Left renal cortex interstitium (tissue), 4 donors: ENCODE measurements at places on chromosomes 3 and 15.

DNA sequence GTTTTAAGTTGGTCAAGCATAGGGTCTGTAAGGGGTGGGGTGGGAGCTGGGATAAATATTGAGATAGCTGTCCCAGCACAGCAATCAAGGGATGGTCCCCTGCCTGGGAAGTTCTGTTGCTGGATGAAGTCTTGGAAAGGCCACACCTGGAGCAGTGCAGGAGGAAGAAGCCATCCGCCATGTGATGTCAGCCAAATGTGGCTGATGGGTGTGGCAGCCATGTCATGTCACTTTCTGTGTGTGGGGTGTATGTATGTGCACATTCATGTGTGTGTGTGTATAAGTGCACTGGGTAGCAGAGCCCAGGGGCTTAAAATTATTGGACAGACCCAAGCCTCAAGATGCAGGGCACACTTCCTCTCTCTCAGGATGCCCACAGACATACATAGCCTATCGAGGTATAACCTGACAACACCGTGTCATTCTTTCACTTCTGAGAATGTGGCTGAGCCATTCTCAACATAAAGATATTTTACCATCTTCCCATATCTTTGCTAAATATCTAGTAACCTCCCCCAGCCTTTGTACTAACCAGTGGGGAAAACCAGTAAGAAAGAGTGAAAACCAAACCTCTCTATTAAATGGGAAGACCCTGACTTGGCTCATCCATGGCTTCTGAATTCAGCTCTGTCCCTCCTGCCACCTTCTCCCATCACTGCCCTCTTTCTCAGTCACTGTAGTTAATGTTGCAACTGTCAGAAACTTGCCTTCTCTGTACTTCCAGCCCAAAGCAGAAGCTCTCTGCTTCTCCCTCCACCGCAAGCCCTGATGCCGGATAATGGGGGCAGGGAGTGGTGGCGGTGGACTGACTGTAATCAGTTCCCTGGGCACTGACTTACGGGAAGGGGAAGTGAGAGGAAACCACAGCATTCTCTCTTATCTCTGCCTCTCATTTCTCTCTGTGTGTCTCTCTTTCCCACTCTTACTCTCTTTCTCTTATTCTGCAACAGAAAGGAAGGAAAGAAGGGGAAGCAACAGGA is 11.2 kb downstream of the TNFSF10 start:
- no peak for DNase-seq

GRCh38 chr3:59708202-59708601 is 658.4 kb upstream of the CFAP20DC start:
- no peak for DNase-seq

GRCh38 chr3:64031540-64032508 is 8.5 kb upstream of the PSMD6 start:
- DNase-seq: no peak

GRCh38 chr15:61091289-61091616 is 137.8 kb downstream of the RORA start:
- DNase-seq: no peak

GRCh38 chr3:17686613-17687012 is 55.8 kb downstream of the TBC1D5 start:
- no peak for DNase-seq

DNA sequence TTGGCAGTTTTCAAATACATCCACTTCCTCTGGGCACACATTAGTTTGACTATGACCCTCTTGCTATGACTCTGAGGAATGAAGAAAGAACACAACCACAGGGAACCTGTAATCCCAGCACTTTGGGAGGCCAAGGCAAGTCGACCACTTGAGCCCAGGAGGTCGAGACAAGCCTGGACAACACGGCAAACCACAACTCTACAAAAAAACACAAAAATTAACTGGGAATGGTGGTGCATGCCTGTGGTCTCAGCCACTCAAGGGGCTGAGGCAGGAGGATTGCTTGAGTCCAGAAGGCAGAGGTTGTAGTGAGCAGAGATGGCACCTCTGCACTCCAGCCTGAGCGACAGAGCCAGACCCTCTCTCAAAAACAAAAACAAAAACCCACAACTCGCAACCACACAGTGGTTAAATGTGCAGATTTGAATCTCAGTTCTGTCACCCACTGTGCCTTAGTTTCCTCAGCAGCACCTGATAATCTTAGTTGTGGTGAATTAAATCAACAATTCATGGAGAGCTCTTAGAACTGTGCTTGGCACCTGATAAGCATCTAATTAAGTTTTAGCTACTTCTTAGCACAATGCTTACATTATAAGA is 65.7 kb downstream of the MYLK start:
- no peak for DNase-seq
